Epithelial cell of esophagus (primary cell): ENCODE measurements at places on chromosomes 3 and 15.

DNA sequence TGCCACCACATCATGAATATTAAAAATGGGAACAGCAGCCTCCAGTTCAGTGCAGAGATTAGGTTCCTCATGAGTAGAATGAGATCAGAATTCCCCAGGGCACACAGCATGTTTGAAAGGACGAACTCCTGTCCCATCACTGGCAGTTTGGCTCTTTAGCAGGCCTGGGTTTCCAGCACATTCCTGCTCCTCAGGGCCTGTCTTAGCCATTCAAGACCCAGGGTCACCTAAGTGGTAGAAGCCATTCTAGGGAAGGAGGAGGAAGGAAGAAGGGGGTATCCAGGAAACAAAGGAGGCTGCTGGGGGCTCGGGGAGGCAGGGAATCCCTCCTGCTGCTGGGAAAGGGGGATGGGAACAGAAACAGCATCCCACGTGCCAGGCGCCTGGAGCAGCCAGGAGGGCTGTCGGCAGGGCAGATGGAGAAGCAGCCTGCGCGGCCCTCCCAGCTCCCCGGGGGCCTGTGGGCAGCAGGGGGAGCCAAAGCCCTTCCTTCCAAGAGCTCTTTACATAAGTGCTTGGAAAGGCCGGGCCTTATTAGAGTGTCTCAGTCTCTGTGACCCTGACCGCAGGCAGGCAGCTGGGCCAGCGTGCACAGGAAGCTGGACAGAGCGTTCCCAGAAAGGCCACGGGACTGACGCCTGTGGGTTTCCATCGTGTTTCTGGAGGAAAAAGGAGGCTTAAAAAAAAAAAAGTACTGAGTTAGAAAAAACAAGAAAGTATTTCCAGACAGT lies 24.7 kb downstream of the LOXL1 start:
- DNase-seq: peak; percentile 74

DNA sequence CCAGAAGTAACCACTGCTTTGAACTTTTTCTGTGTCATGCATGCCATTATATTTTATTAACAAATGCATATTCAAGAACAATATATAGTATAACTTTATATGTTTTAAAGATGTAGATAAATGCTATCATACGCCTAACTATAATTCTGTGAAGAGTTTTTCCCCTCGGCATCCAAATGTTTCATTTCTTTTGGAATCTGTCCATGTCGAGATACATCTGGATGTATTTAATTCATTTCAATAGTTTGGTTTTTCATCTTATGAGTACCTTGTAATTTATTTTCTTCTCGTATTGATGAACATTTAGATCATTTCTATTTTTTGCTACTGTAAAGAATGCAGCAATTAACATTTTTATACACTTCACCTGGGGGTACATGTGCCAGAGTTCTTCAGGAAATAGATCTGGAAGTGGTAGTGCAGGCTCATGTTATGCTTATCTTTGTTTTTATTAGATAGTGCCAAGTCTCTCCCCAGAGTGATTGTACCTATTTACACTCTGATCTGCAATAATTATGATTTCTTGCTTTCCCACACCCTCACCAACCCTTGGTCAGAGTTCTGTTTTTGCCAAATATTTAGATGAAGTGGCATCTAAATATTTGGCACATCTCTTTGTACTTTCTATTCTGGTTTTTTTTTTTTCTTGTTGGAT lies 29.7 kb downstream of the USP13 start:
- no peak for DNase-seq

DNA sequence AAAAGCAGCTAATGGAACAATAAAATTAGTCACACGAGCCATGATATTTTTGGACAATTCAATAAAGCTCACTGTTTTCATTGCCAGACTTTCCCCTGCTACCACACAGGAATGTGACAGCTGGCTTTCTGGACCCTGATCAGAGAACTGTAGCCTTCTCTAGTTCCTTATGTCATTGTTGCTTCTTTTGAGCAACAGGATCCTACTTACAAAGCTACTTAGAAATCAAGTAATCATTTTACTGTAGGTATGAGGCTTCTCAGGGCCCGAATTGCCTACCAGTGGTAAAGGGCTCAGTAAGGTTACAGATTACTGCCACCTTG lies 94.3 kb upstream of the AADACL2 start:
- DNase-seq: no peak

DNA sequence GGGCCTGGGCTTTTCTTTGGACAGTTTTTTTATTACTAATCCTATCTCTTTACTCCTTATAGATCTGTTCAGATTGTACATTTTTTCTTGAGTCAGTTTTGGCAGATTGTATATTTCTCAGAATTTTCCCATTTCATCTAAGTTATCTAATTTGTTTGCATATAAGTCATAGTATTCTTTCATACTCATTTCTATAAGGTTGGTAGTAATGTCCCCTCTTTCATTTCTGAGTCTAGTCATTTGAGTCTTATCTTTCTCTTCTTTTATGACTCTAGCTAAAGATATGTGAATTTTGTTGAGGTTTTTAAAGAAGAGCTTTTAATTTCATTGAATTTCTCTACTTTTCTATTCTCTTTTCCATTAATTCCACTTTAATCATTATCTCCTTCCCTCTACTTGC lies 27.2 kb downstream of the TRPM1 start:
- no peak for DNase-seq

DNA sequence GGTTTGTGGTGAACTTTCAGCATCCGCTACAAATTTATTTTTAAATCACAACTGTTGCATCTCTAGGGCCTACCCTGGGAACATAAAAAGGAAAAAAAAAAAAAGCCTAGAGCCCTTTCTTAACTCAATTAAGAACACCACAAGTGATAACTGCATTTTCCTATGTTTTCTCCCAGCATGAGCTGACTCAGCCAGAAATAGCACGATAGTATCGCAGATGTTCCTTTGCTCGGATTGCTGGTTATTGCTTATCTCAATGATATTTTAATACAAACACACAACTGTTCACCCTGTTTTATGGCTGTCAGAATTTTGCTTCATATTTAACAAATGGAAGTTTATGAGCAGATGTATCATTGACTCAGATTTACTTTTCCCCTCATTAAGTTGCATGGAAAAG lies 251.8 kb upstream of the SUCLG2 start:
- DNase-seq: no peak

GRCh38 chr3:1423566-1424089 lies 330.8 kb downstream of the CNTN6 start:
- no peak for DNase-seq

DNA sequence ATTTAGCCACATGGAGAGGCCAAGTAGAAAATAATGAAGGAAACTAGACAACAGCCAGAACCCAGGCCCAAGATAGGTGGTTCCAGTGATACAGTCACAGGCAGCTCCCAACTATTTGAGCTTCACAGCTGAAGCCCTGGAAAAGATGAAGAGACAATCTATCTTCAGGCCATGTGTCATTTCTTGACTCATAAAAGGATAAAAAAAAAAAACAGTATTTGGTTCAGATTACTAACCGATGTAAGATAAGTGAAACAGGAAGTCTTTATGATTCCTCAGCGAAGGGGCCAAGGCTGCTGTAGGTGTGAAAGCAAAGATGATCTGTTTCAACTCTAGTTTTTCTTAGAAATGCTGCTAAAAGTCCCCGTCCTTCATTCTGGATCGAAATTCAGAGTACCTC lies 394.6 kb downstream of the ZNF385D start:
- peak; percentile 3 for DNase-seq

DNA sequence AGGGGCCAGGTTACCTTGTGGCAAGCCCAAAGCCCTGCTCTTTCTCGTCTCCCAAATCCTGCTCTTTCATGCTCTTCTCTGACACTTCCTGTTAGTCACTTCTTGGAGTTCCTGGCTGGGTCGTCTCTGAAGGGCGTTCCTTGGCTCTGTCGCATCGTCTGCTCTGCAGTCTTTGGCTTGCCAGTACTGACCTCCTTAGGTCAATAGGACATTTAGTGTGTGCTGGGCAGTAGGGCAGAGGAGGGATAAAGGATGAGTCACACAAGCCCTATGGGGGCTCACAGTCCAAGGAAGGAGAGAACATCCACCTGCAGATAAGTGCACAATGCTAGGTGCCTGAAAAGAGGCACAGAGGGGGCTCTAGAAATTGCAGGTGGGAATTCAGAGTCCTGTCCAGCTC lies 87.5 kb downstream of the FAM43A start:
- peak; percentile 51 for DNase-seq

DNA sequence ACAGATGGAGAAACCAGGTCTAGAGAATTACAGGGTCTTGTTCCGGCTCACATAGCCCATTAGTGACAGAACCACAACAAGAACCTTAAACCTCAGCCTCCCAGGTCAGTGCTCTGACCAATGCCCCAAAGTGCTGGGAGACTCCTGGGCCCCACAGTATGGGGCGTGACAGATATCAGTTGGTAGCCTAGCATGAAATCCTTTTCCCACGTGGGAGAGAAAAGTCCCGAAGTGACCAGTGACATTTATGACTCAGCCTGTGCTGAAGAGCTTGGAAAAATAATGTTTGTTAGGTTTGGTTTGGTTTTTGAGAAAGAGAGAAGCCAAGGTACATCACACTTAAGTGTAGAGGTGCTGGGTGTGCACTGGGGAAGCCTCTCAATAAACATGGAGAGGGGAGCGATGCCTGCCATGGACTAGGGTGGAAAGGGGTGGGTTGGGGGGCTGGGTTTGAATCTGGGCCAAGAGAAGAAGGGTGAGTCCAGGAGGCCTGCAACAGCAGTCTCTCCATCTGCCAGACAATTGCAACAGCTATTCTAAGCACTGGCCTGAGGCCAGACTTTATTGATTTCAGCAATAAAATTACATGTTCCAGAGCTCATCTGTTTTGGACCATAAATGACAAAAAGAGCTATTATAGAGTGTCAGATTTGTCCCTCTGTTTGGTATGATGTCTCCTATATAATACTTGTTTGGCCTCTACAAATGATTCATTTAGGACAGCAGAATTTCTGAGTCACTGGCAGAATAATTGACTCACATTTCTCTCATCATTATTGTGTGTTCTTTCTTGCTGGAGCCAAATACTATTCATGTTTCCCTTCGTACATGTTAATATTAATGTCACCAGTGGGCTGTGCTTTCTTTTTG lies 43.4 kb downstream of the C2CD4A start:
- DNase-seq: peak; percentile 83

- DNase-seq: no peak
Measured at GRCh38 chr3:76372497-76372896, 587.1 kb upstream of the ZNF717 start.

GRCh38 chr15:62094388-62094787 lies 27.6 kb downstream of the C2CD4A start:
- DNase-seq: no peak

GRCh38 chr15:35019404-35020327 lies 31.6 kb upstream of the ZNF770 start:
- DNase-seq: peak; percentile 44

GRCh38 chr3:179236669-179237301 lies 14.1 kb downstream of the KCNMB3 start:
- no peak for DNase-seq

GRCh38 chr3:53129344-53129743 lies 891 bp downstream of the RFT1 start:
- DNase-seq: no peak

- peak; percentile 29 for DNase-seq
Measured at GRCh38 chr3:159839561-159840379, 148.9 kb upstream of the IL12A start.

GRCh38 chr3:41612853-41613252 lies 349.1 kb downstream of the ULK4 start:
- DNase-seq: no peak

DNA sequence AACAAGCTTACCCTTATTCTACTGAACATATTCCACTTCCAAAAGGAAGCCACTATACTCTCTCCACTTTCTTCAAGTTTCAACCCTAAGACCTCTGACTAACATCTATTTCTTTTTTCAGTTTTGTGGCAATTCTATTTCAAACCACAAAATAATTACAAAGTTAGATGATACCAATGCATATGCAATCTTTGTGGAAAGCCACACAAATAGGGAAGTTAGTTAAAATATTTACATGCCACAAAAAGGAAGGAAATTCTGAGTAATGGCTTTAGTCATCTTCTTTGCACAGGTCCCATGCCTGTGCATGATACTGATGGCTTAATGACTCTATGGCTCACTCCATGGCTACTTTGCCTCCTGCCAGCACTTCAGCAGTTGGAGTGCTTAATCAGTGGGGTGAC lies 57.0 kb upstream of the MCTP2 start:
- peak; percentile 89 for DNase-seq

DNA sequence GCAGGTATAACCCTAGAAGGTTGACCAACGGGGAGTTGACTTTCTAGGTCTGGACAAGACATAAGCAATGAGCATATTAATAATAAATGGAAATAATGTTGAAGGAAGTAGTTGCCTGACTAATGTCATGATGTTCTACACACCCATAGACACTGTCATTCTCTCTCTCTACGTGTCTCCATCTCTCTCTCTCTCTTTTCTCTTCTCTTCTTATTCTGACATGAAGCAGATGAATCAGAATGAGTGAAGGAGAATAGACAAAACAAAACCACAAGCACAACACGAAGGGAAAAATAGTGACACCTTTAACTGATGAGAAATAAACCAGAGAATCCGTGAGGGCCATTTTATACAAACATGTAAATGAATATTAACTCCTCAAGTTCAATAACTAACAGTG lies 26.7 kb upstream of the CCDC80 start:
- no peak for DNase-seq

GRCh38 chr15:60222404-60222803 lies 175.4 kb downstream of the ANXA2 start:
- DNase-seq: no peak

- DNase-seq: no peak
Measured at GRCh38 chr15:55276324-55276723, 13.3 kb downstream of the RAB27A start.

GRCh38 chr3:119161240-119161639 lies 12.2 kb upstream of the UPK1B start:
- peak; percentile 72 for DNase-seq

GRCh38 chr3:66609660-66610561 lies 109.1 kb upstream of the LRIG1 start:
- DNase-seq: peak; percentile 82

DNA sequence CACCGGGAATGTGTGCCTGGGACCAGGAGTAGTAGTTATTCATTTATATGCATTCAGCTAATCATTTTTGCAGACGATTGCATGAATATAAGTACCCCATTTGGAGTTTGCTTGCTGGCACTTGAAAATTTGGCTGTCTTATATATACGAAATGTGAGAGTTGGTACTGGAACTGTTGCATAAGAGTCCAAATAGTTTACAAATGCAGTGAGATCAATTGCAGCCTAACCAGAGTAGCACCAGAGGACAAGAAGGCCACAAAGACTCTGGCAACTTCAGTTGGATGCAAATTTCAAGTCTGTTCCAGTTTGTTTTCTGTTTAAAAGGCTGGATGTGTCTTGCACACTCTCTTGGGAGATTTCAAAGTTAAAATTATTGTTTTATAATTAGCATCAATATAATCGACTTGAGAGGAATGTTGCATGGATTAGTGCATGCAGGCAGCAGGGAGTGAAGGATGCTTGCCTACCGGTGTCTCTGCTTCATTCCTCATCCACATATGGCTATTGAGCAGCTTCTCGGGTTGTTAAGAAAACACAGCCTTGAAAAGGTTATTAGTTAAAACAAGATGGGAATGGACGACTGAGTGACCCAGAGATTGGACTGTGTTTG lies 213.0 kb downstream of the PTPRG start:
- no peak for DNase-seq

DNA sequence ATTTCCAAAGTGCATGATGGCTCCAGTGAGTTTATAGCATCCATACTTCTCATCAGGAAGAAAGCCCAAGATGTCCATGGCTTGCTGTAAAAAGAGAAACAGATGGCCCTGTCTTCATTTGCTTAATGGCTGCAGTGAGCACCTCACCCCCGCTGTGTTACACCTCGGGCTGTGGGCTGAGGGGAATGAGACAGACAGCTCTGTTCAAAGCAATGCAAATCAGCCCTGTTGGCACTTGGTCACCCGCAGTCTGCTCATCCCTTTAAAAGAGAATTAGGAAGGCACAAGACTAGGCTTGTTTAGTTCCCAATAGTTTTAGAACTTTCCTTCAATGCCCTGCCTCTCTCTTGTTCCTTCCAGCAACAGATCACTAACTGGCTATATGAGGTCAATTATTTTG lies 25.2 kb downstream of the MYH15 start:
- DNase-seq: no peak
